Stimulated activated CD4-positive, alpha-beta T cell treated with anti-CD3 and anti-CD28 coated beads, TNF-alpha, amount 100 ng/mL, for 1 hour (primary cell): ENCODE measurements at places on chromosomes 12 and 14.

- no peak for DNase-seq
Measured at GRCh38 chr12:94534278-94534677, 74.6 kb upstream of the CEP83 start.

DNA sequence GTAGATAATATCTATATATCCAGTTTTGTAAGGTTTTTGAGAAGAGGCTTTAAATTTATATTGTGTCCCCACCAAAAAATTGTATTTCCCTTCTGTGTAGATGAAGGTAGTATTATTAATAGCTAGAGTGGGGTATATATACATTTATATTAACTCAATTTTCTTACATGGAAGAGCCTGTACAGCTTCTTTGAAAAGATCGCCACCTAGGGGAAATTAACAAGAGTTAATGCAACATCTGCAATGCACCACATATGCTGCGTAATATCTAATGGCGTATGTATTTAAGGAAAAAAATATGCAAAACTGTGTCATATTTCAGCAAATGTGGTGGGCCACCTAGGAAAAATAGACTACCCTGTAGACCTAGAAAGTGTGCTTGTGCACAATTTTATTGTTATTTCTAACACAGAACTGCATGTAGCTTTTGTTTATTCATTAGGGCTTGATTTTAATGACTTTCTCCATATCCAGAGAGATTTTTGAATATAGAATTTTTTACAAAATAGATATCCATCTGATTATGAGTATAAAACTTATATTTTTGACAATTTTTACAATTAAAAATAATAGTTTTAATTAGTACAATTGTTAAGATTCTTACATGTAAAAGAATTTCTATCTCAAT is 14.0 kb downstream of the CCER1 start:
- DNase-seq = no peak

- no peak for DNase-seq
Measured at GRCh38 chr14:51681411-51681810, 29.7 kb downstream of the FRMD6 start.

DNA sequence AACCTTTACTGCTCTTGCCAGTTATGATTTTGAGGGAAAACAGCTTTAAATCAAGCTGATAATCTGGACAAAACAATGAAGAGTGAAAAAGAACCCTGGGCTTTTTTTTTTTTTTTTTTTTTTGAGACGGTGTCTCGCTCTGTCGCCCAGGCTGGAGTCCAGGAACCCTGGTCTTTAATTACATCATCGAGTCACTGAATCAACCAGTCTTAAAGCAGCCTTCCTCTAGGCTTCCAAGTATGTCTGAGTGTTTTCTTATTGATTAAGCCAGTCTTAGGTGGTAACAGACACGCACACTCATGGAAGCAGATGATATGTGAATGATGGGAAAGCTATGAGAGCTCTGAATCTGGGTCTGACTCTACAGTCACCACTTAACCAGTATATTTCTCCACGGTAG is 5.9 kb upstream of the VCPKMT start:
- no peak for DNase-seq

DNA sequence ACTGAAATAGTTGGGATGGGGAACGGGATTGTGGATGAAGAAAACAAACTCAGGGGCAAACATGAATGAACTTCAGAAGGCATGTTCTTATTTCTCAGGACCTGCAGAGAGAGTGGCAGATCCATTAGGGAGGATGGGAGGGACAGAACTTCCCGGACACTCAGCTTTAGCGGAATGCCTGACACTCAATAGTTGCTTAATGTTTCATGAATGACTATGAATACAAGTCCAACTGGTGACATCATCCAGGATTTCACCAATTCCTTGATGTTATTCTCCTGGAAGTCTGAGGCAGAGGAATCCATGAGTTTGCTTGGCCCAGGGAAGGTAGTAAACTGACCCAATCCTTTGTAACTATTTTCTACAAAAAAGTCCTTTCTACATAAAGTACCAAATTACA is 37.8 kb upstream of the LRRC10 start:
- DNase-seq = no peak
